ENCODE measurements at places on chromosomes 7 and 10. TPM values are rescaled to one million over a fixed set of nuclear protein-coding genes. Genes with fewer than 3 reads are reported as not detected.

Gene IKZF1
- not detected for total RNA-seq

Gene PRSS37
- total RNA-seq = not detected

DNA sequence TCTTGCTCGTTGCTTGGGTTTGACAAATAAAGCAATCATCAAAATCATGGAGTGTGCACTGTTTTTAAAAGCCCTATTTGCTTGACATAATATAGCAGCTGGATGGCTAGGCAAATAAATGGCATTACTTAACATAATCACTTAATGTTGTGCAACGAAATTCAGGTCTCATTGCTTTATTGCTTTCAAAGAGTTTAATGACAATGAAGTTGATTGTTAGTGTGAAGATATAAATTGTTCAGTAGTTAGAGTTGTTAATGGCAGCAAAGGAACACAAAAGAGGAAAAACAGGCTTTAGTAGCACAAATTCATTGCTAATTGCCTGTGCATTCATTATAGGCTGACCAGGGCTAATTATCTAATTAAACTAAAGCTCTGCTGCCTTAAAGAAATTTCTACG is 7.6 kb upstream of the ADO start:
- no peak for DNase-seq

DNA sequence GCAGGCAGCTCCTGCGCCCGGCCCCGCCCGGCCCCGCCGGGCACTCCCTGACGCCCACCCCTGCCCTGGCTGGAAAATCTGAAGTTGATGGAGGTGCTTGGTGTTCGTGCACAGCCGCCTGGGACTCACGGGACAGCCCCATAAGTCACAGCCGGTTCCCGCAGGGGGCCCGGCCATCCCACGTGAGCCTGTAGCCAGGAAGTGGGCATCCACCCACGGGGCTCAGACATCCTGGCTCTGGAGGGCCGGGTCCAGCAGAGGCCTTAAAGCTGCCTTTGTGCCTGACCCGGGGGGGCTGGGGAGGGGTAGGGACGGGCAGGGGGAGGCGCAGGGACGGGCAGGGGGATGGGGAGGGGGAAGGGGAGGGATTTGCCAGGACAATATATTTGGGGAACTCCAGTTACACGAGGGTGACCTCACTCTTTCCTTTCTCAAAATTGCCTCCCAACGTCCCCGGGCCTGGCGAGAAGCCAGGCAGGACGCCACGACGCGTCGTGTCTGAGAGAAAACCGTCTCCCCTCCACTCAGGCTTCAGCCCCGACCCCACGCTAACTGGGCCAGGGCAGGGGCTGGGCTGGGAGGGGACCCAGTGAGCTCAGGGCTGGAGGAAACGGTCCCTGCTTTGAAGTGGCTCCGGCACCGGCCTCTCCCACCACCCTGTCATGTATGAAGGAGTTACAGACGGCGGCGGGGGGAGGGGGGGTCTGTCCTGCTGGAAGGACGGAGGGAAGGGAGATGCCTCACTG is 82.1 kb upstream of the PDGFA start:
- no peak for DNase-seq

GRCh38 chr10:13219685-13220670 is 14.2 kb downstream of the UCMA start:
- peak; percentile 4 for DNase-seq

GRCh38 chr7:129210256-129210988 is 14.4 kb upstream of the AHCYL2 start:
- DNase-seq = peak; percentile 63

- DNase-seq = no peak
These were observed 79.6 kb upstream of the FGFR2 start for GRCh38 chr10:121677880-121678279.

DNA sequence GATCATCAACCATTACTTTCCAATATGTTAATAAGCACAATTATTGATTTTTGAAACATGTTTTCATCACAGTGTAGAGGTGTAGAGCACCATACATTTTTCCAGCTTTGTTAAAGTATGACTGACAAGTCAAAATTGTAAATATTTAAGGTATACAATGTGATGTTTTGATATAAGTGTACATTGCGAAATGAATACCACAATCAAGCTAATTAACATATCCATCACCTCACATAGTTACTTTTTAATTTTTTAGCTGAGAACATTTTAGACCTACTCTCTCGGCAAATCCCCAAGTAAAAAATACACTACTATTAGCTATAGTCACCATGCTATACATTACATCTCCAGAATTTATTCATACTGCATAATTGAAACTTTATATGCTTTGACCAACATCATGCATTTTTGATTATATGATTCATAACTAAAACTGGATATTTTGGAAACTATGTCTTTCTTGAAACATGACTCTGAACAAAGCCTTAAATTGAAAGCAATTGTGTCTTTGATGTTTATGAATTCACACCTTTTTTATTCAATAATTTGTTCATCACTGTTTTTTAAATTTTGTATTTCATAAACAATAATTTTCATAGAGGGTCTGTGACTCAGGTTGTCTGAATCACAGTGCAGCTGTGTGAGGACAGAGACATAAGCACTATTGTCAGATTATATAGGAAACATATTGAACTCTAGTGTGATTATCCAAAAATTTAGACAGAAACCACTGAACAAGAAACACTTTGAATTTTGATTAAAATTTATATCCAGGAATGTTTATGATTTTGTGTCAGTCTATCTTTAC is 486.1 kb downstream of the SEMA3D start:
- no peak for DNase-seq

DNA sequence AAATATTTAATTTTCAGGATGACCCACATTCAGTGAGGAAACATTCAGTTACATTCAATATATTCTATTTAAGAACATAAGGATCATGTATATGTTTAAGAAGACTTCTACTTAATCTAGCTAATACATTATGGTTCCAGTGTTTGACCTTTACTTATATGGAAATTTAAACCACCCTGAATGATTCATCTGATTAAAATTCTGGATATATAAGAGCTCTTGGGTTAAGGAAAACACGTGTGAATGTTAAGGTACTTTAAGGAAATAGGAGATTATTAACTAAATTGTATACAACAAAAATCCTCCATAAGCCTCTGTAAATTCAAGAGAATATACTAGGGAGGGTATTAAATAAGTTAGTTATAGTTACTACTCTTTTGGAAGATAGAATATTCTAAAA is 40.9 kb downstream of the HDAC9 start:
- DNase-seq = no peak

Gene GNGT1
- not detected for total RNA-seq

GRCh38 chr10:70967591-70968587 is 79.5 kb upstream of the PCBD1 start:
- no peak for DNase-seq

Gene TNKS2
- total RNA-seq = 51.2 TPM

Gene ERCC6
- total RNA-seq = 51.1 TPM

DNA sequence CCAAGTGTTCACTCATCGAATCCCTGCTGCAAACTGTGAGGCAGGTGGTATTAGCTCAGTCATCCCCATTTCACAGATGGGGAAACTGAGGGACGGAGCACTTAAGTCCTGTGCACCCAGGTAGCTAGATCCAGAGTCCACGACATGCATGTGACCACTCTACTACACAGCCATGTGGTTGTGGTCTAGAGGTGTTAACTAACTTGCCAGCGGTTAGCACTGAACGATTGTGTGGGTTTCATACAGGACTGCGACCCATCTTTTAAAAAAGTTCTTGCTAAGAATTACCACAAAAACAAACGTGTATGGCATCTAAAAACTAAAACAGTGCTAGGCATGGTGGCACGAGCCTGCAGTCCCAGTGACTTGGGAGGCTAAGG is 16.1 kb upstream of the ABCC2 start:
- DNase-seq = no peak

GRCh38 chr7:99310004-99310403 is 15.7 kb upstream of the ARPC1A start:
- DNase-seq = no peak

Gene ADIRF
- total RNA-seq = 48.4 TPM

GRCh38 chr10:102436312-102436711 is 3.9 kb upstream of the CUEDC2 start:
- DNase-seq = no peak

DNA sequence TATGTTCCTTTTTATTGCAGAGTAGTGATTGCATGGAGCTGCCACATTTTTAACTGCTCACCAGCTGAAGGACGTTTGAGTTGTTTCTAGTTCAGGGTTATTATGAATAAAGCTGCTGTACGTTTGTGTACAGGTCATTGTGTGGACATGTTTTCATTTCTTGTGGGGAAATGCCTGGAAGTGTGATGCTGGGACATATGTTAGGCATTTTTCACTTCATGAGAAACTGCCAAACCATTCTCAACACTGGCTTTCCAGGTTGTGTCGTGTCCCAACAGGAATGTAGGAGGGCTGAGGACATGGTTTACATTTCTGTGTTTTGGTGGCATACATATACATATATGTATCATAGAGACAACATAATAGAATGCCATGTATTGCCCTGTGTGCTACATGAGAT is 73.0 kb downstream of the NEURL1 start:
- DNase-seq = peak; percentile 33

DNA sequence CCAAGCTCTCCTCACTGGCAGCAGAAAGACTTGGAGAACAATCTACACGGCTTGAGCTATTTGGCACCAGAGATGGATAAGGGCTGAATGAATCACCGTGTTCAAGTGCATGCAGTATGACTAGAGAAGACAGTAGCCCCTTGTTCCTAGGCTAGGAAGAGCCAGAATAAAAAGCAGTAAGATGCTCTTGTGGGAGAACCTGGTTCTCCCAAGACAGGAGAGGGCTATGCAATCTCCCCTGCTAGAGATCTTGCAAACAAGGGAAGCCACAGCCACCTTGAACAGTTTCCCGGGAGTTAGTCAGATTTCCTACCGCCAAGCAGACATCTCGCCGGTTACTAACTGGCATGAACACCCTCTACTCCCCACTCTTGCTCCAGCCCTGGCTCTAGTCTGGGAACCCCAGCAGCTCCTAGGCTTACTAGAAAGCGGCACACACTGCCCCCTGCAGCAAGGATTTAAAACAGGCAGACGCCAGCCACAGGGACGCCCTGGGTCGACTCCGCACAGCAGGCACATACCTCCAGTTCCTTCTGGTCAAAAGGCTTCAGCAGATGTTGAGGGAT is 107.3 kb downstream of the SMURF1 start:
- peak; percentile 96 for DNase-seq

- DNase-seq = peak; percentile 3
These were observed 564.1 kb upstream of the KCND2 start for GRCh38 chr7:119708891-119709290.

- peak; percentile 51 for DNase-seq
These were observed 570 bp downstream of the BMS1 start for GRCh38 chr10:42783181-42783549.

- no peak for DNase-seq
These were observed 42.0 kb downstream of the ZNF783 start for GRCh38 chr7:149304006-149304405.

Gene GRM3
- total RNA-seq = not detected

Gene GBX1
- total RNA-seq = not detected

DNA sequence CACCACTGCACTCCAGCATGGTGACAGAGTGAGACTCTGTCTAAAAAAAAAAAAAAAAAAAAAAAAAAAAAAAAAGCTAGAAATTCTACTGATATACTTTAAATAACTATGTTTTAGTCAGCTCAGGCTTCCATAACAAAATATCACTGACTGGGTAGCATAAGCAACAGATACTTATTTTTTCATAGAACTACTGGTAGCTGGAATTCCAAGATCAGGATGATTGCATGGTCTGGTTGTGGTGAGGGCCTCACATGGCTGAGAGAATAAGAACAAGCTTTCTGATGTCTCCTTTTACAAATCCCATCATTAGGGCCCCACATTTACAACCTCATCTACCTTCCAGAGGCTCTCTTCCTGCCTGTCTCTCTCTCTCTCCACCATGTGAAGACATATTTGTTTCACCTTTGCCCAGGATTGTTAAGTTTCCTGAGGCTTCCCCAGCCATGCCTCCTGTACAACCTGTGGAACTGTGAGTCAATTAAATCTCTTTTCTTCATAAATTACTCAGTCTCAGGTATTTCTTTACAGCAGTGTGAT is 126.7 kb upstream of the SEMA3C start:
- DNase-seq = no peak

DNA sequence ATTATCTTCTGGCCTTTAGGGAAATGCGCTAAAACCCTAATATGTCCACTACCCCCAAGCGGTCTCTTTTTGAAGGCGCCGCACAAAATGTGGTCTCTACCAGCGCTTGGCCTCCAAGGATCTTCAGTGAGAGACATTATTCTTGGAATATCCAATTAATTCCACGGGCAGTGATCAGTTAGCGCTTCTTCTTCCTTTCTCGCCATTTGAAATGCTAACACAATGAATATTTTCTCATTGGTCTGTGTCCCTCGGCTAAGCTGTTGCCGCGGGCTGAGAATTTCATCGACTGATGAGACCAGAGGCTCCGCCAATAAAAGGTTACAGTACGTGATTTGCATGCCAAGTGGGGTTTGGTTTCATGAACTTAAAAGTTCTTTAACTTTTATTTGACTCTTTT is 169.8 kb downstream of the TCF7L2 start:
- DNase-seq = no peak

Gene MNX1
- total RNA-seq = not detected

GRCh38 chr10:99233000-99233688 is 2.5 kb downstream of the HPSE2 start:
- DNase-seq = no peak

Gene ANKRD30A
- not detected for total RNA-seq

DNA sequence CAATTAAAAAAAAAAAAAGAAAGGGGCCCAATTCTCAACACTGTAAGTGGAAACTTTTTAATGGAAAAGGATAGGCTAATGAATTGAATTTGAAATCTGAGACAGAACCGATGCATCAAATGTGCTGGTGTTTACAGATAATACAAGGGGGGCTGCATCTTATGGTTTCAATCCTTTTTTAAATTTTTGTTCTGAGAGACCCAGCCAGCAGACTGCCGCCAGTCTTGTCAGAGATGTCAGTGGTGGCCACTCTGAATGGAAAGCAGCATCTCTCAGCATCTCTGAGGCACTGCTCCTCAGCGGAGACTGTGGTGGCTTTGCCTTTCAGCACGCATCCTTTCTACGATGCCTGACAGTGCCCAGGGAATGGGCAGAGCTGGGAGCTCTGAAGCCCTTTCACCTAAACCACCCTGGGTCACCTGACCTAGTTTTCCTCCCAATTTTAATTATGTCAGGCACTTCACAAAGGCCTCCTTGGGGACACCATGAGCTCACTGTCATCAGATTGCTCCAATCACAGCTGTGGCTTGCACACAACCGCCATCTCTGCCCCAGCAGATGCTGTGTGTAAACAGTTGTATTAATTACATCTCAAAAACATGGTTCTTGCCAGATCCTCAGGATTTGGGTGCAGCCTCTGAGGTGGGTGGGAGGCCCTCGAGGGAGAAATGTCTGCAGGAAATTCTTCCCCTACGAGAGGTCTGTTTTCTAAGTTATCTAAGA is 81.2 kb downstream of the EGFR start:
- peak; percentile 24 for DNase-seq

DNA sequence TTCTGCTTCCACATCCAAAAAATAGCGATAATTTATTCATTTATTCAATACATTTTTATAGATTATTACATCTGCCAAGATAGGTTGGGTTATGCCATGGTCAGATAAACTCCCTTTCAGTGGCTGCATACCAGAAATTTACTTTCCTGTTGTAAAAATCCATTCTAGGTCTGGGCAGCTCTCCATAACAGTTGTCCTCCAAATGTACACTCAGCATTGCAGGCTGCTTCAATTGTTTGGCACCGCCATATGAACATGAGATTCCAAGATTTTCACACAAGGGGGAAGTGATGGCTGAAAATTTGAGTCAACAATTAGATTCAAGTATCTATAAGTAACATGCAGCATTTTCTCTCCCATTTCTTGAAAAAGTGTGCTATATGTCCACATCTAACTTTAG is 568.7 kb downstream of the ETV1 start:
- no peak for DNase-seq

Gene IFIT5
- total RNA-seq = 30.7 TPM

GRCh38 chr7:149670288-149670687 is 103.1 kb downstream of the ZNF467 start:
- peak; percentile 85 for DNase-seq

Data from fibroblast of the aortic adventitia (primary cell).